Gastroesophageal sphincter (tissue), 4 donors: ENCODE measurements at places on chromosomes 13 and 19.

- ATAC-seq, result no peak
- H3K27me3 ChIP-seq, result no peaks in the 10 kb centered on the region
- no peak overlapping the region for H3K4me3 ChIP-seq
- H3K27ac ChIP-seq, result no peak overlapping the region
These were observed 38.3 kb upstream of the DCUN1D2 start for GRCh38 chr13:113528813-113529180.

- peaks cover 60% of the 10 kb centered on the region for H3K27me3 ChIP-seq
- no peak overlapping the region for H3K4me3 ChIP-seq
- no peak for ATAC-seq
These were observed 16.3 kb upstream of the IGSF23 start for GRCh38 chr19:44597131-44597491.

DNA sequence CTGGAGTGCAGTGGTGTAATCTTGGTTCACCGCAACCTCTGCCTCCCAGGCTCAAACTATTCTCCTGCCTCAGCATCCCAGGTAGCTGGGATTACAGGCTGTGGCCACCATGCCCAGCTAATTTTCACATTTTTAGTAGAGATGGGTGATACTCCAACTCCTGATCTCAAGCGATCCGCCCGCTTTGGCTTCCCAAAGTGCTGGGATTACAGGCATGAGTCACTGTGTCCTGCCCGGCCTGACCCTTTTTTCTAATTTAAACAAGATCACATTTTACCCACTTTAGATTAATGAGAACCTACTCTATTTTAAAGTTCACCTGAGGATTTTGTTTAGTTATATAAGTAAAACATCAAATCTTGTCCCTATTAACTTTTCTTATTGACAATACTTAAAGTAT is 91.8 kb upstream of the POSTN start:
- no peaks in the 10 kb centered on the region for H3K36me3 ChIP-seq
- no peak overlapping the region for H3K27ac ChIP-seq
- no peaks in the 10 kb centered on the region for H3K27me3 ChIP-seq
- no peak for ATAC-seq

DNA sequence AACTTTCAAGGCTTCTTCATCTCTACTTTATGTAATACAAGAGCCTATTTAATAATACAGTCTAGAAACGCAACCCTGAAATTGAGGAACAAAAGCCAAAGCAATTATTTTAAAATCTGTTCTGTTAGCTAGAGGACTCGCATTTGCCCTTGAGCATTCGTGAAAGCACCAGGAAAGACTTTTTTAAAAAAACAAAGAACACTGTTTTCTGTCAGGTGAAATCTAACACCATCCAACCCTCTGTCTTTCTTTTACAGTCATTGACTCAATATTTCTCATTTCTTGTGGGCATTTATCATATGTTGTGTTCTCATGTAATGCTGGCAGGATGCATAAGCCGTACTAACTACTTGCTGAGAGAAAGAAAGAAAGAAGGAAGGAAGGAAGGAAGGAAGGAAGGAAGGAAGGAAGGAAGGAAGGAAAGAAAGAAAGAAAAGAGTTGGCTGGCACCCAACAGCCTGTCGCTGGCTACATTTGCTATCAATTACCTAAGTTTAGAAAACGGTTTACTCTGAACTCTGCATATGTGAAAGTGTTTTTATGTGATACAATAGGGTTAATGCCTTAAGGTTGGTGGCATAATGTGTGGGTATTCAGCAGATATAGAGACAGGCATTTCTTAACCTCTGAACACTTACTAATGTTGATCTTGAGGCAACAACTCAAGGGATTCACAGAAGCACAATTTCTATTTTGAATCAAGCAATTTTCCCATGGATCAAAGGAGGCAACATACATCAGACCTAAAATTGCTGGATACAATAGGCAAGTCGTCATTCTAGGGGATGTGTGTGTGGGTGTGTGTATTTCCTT is 445.4 kb downstream of the DCT start:
- H3K4me3 ChIP-seq, result no peak overlapping the region
- no peaks in the 10 kb centered on the region for H3K4me1 ChIP-seq
- no peaks in the 10 kb centered on the region for H3K36me3 ChIP-seq
- ATAC-seq, result no peak

DNA sequence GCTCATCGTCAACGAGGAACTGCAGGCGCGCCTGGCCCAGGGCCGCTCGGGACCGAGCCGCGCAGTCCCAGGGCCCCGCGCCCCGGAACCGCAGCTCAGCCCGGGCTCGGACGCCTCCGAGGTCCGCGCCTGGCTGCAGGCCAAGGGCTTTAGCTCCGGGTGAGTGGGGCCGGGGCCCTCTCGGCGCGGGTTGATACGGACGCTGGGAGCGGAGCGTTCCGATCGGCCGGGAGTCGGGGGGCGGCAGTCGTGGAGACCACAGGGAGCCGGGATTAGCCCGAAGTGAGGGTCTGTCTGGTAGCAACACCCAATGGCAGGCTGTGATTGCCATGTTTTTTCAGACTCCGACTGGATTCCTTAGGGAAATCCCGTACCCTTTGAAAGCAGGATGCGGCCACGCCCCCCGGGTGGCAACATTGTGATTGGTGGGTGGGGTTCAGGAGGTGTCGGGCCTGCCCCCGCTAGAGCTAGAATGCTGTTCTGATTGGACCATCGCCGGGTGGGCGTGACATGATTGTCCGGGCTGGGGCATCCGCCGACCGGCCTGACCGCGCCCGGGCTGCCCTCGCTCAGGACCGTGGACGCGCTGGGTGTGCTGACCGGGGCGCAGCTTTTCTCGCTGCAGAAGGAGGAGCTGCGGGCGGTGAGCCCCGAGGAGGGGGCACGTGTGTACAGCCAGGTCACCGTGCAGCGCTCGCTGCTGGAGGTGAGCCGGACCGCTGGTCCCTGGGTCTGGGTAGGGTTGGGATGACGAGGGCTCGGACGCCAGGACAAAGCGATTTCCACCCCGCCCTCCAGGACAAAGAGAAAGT is 11.3 kb downstream of the EPS8L1 start:
- peak; percentile 93 for ATAC-seq
- peaks cover 26% of the 10 kb centered on the region for H3K36me3 ChIP-seq
- no peak overlapping the region for H3K27ac ChIP-seq
- H3K4me3 ChIP-seq, result peak overlapping the region; percentile 16
- peaks cover 49% of the 10 kb centered on the region for H3K27me3 ChIP-seq
- peaks cover 49% of the 10 kb centered on the region for H3K4me1 ChIP-seq

DNA sequence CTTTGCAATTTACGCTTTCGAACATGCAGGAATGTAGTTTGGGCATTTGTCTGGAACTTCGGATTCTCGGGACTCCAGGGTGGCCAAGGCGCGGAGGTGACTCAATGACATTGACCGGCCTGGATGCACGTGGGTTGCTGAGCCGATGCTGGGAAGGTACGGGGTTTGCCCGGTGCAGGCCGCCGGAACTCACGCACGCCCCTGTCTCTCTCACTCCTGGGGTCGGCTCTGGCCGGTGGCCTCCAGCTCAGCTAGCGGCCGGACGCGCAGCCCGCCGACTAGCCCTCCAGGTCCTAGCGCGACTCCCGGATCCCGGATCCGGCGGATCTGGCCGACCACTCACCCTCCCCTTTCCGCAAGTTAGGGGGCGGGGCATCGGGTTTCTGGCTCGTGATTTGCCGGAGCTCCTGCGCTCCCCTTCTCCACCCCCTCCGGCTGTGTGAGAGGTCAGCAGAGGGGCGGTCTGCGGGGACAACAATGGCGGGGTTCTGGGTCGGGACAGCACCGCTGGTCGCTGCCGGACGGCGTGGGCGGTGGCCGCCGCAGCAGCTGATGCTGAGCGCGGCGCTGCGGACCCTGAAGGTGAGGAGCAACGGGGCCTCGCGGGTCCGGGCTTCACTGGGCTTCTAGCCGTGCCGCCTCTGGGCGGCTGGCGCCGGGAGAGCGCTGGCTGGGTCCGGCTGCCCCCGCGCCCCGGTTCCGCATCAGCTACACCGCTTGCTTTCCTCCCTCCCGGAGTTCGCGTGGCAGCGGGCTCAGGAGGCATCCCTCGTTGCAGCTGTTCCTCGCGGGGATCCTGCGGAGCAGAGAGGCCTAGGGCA is at the start of gene PCCA:
Gene PCCA, plus strand, starts transcription at position 450 of the 821 bp plus-strand sequence. Its CDS starts 28 bp downstream, at position 478.
- peak within 1 kb of the TSS; percentile 89 for H3K4me3 ChIP-seq
- H3K36me3 ChIP-seq, result no peaks in the 10 kb centered on the region
- H3K27ac ChIP-seq, result peak within 1 kb of the TSS; percentile 82
- H3K27me3 ChIP-seq, result no peaks in the 10 kb centered on the region
- peak; percentile 99 for ATAC-seq
- H3K4me1 ChIP-seq, result peaks cover 4% of the 10 kb centered on the region

GRCh38 chr19:40755248-40755624 is 4.2 kb downstream of the SNRPA start:
- peaks cover 51% of the 10 kb centered on the region for H3K36me3 ChIP-seq
- no peaks in the 10 kb centered on the region for H3K27me3 ChIP-seq
- H3K27ac ChIP-seq, result no peak overlapping the region
- H3K4me3 ChIP-seq, result no peak overlapping the region
- H3K4me1 ChIP-seq, result no peaks in the 10 kb centered on the region

GRCh38 chr19:37932985-37933936 is 26.3 kb downstream of the SIPA1L3 start:
- peaks cover 31% of the 10 kb centered on the region for H3K4me1 ChIP-seq
- H3K27me3 ChIP-seq, result no peaks in the 10 kb centered on the region
- H3K36me3 ChIP-seq, result no peaks in the 10 kb centered on the region
- no peak overlapping the region for H3K27ac ChIP-seq
- H3K4me3 ChIP-seq, result no peak overlapping the region
- ATAC-seq, result no peak

DNA sequence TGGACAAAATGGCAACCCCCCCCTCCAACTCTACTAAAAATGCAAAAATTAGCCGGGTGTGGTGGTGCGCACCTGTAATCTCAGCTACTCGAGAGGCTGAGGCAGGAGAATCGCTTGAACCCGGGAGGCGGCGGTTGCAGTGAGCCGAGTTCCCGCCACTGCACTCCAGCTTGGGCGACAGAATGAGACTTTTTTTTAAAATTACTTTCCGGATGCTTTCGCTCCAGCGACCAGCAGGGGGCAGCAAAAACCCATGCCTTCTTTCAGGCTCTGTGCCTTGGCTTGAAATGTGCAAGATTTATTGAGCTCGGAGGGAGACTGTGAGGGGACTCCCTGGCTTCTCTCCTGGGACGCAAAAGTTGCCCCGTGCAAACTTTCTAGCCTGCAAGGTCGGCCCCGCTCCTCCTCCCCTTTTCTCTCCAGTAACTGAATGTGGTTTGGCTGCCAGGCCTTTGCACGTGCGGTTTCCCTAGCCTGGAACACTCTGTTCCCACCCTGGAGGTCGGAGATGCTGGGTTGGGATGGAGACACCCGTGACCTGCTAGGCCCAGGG is 61.4 kb upstream of the NFIC start:
- no peaks in the 10 kb centered on the region for H3K36me3 ChIP-seq
- peaks cover 84% of the 10 kb centered on the region for H3K27me3 ChIP-seq
- no peak overlapping the region for H3K4me3 ChIP-seq
- peak; percentile 62 for ATAC-seq
- no peak overlapping the region for H3K27ac ChIP-seq

DNA sequence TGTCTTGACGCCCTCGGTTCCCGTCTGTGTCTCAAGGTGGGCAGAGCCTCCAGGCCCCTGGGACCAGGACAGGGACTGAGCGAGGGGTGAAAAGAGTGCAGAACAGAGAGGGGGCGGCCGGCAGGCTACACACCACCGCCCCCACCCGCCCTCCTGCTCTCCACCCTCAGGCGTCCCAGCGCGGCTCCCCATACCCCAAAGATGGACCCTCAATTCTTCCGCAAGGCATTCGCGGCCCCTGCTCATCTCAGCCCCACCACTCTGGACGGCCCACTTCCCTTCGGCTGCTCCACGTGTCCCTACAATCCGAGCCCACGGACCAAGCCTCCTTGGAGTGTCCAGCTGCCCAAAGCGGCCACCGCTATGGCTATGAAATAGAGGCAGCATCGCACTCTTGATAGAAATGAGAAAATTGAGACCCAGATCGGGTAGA is 1.8 kb downstream of the KLF16 start:
- no peak for ATAC-seq
- peaks cover 75% of the 10 kb centered on the region for H3K4me1 ChIP-seq
- no peaks in the 10 kb centered on the region for H3K36me3 ChIP-seq
- peak overlapping the region; percentile 89 for H3K27ac ChIP-seq

DNA sequence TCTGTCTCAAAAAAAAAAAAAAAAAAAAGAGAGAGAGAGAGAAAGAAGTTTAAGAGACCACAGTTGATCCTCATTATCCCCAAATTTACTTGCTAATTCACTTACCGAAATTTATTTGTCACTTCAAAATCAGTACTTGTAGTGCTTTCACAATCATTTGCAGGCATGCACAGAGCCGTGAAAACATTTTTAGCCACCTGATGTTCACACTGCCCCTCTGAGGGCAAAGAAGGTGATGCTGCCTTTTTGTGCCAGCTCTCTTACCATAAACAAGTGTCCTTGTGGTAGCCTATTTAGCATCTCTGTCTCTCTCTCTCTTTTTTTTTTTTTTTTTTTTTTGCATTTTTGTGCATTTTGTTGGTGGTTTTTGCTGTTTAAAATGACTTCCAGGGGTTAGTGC is 24.1 kb upstream of the CASP14 start:
- H3K4me3 ChIP-seq, result no peak overlapping the region
- no peaks in the 10 kb centered on the region for H3K36me3 ChIP-seq
- H3K27ac ChIP-seq, result no peak overlapping the region
- H3K27me3 ChIP-seq, result peaks cover 78% of the 10 kb centered on the region
- no peak for ATAC-seq

- ATAC-seq, result no peak
- H3K27ac ChIP-seq, result no peak overlapping the region
- peaks cover 5% of the 10 kb centered on the region for H3K4me1 ChIP-seq
- H3K27me3 ChIP-seq, result no peaks in the 10 kb centered on the region
These were observed 52.8 kb downstream of the ELF1 start for GRCh38 chr13:40966298-40966697.

GRCh38 chr13:108212886-108213285 is 2.5 kb downstream of the LIG4 start:
- no peak for ATAC-seq
- H3K36me3 ChIP-seq, result no peaks in the 10 kb centered on the region
- no peak overlapping the region for H3K4me3 ChIP-seq
- peaks cover 10% of the 10 kb centered on the region for H3K4me1 ChIP-seq
- H3K27ac ChIP-seq, result no peak overlapping the region

- H3K4me1 ChIP-seq, result no peaks in the 10 kb centered on the region
- no peak for ATAC-seq
- no peak overlapping the region for H3K27ac ChIP-seq
- H3K36me3 ChIP-seq, result no peaks in the 10 kb centered on the region
- no peaks in the 10 kb centered on the region for H3K27me3 ChIP-seq
- H3K4me3 ChIP-seq, result no peak overlapping the region
These were observed 18.4 kb downstream of the GRTP1 start for GRCh38 chr13:113345486-113345885.

GRCh38 chr19:51710163-51710562 is 13.6 kb downstream of the HAS1 start:
- ATAC-seq, result no peak
- no peaks in the 10 kb centered on the region for H3K27me3 ChIP-seq
- H3K36me3 ChIP-seq, result no peaks in the 10 kb centered on the region
- H3K4me3 ChIP-seq, result no peak overlapping the region
